ENCODE measurements at places on chromosomes 7 and 10.

GRCh38 chr10:132539894-132540293, 2.3 kb downstream of the INPP5A start:
- no peak for DNase-seq

DNA sequence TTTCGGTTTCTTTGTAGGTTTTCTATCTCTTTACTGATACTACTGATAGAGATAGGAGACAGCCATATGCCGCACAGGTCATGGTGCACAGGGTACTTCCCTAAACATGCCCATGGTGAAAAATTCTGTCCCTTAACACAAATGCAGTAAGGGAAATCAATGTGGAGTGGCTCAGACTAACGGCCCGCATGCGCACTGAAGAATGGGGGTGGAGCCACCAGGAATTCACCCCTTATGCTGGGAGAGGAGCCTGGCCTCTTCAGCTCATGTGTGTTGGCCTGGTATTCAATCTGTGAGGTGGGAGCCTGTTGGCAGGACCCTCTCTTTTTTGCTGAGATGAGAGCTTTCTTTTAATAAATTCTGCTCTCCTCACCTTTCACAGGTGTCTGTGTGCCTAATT, 8.4 kb upstream of the URGCP start:
- DNase-seq: no peak

DNA sequence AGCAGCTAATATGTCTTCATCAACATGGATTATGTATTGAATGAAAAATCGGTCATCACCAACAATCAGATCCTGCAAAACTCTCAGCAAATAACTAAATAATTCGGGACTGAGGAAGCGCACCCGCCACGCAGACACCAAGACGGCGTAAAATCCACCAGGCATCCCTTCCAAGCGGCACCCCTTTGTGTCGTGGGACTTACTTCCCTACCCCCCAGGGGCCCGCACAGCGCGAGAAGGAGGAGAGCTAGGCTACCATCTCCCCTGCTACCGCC, 721 bp downstream of the ARL3 start:
- no peak for DNase-seq

DNA sequence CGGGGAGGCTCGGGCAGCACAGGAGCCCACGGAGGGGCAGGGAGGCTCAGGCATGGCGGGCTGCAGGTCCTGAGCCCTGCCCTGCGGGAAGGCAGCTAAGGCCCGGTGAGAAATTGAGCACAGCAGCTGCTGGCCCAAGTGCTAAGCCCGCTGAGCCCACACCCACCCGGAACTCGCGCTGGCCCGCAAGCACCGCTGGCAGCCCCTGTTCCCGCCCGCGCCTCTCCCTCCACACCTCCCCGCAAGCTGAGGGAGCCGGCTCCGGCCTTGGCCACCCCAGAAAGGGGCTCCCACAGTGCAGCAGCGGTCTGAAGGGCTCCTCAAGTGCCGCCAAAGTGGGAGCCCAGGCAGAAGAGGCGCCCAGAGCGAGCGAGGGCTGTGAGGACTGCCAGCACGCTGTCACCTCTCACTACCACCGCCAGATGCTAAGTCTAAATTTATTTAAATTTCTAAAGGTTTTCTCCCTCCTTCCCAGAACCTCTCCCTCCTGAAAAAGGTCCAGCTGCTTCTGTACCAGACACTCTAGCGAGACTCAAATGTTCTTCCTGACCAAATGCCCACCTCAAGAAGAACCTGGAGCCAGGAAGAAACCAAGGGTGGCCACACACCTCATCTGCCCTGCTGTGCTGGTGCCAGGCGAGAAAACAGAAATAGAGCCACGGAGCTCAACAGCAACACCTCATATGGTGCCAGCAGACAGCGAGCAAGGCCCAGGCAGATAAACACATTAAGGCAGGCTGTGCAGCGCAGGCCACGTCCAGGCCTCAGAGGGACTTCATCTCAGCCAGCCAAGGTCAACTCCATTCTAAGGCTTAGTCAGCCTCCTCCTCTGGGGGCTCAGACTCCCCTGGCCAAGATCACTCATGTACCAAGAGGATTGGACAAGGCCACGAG, 47.0 kb downstream of the KCNMA1 start:
- DNase-seq: no peak

DNA sequence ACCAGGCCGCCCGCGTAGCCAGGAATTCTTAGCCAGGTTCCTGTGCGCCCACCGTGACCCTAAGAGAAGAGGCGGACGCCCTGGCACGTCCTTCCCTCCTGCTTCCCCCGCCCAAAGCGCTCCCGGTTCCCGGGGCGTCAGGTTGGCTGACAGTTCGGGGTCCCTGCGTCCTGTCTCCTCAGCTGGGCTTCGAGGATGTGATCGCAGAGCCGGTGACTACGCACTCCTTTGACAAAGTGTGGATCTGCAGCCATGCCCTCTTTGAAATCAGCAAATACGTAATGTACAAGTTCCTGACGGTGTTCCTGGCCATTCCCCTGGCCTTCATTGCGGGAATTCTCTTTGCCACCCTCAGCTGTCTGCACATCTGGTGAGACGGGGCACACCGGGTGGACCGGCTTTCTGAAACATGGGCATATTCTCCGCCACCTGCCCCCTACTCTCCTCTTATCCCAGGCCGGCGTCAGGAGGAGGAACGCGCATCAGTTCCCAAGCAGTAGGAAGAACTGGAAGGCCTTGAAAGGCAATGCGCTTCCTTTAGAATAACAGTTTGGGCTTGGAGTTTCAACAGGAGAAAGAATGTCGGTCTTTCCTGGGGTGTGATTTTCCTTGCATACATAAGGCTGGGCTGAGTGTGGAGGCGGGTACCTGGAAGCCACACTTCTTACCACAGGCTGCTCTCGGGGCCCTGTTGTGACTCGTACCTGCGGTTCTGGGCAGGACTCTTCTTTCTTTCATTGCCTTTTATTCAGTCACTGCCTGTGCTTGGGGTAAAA, 728 bp downstream of the CAV2 start:
- DNase-seq: no peak

Measured in COR-L47 (cell line).